Vagina (tissue), 2 donors: ENCODE measurements at places on chromosomes 5 and 9.
A peak's percentile ranks its signal among the peaks of the same experiment; 100 is the strongest.

DNA sequence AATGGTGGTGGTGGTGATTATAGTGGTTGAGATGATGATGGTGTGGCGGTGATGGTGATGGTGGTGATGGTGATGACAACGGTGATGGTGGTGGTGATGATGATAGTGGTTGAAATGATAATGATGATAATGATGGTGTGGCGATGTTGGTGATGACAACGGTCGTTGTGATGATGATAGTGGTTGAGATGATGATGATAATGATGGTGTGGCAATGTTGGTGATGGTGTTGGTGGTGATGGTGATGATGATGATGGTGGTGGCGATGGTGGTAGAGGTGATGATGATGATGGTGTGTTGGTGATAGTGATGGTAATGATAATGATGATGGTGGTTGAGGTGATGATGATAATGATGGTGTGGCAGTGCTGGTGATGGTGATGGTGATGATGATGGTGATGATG is 48.0 kb downstream of the PHF2 start:
- H3K4me1 ChIP-seq, result peaks cover 12% of the 10 kb centered on the region
- no peak overlapping the region for H3K4me3 ChIP-seq
- no peak overlapping the region for H3K27ac ChIP-seq
- no peak for DNase-seq
- no peaks in the 10 kb centered on the region for H3K36me3 ChIP-seq

DNA sequence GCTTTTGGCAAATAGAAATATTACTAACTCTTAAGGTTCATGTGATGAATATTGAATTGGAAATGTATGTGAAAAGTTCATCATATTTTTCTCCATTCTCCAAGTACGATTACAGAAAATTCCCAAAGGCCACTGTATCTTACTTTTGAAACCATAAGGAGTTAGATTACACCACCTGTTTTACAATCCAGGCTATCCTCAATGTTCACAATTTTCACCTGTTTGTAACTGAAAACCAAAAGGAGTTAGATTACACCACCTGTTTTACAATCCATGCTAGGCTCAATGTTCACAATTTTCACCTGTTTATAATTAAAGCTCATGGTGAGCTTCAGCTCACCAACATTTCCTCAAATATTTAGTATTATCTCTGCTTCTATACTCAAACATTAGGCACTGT is 188.0 kb downstream of the HCN1 start:
- H3K36me3 ChIP-seq, result no peaks in the 10 kb centered on the region
- no peak overlapping the region for H3K4me3 ChIP-seq
- no peaks in the 10 kb centered on the region for H3K27me3 ChIP-seq
- no peak overlapping the region for H3K27ac ChIP-seq

- no peak for DNase-seq
- H3K4me3 ChIP-seq, result no peak overlapping the region
- no peaks in the 10 kb centered on the region for H3K36me3 ChIP-seq
- H3K4me1 ChIP-seq, result no peaks in the 10 kb centered on the region
- H3K27me3 ChIP-seq, result no peaks in the 10 kb centered on the region
Measured at GRCh38 chr5:14560091-14560595, 21.4 kb upstream of the OTULINL start.

DNA sequence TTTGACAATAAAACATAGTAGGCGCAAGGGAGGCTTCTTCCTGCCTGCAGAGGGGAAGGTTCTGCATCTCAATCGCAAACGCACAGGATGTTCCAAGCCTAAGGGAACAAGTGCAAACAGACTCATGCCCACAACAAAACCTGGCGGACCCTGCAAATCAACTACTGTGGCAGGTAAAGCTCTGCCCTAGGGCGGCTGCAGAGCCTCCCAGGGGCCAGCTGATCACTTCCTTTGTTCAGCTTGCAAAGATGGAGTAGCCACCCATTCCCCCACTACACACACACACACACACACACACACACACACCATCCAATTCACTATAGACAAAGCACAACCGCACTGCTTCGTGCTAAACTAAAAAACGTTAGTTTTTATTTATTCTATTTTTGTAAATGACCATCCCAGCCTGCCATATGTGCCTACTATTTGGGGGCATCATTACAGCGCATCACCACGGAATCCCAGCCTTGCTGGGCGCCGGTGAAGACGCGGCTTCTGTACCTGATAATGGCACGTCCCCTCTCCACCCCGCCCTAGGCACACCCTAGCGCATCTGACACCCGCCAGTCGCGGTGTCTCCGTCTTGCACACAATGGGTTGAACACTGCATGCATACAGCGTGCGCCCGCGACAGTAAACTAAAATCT is 57.6 kb downstream of the DPYSL3 start:
- no peak for DNase-seq
- H3K4me1 ChIP-seq, result peaks cover 37% of the 10 kb centered on the region
- peak overlapping the region; percentile 91 for H3K27ac ChIP-seq
- no peaks in the 10 kb centered on the region for H3K36me3 ChIP-seq
- no peaks in the 10 kb centered on the region for H3K27me3 ChIP-seq

GRCh38 chr5:141149812-141150211 is at the start of gene PCDHB6:
Gene PCDHB6 (plus strand): TSS chr5:141150057. CDS start chr5:141150258, 201 bp downstream.
- H3K27ac ChIP-seq, result no peak within 1 kb of the TSS
- no peaks in the 10 kb centered on the region for H3K4me1 ChIP-seq
- no peak for DNase-seq
- no peaks in the 10 kb centered on the region for H3K36me3 ChIP-seq
- no peaks in the 10 kb centered on the region for H3K27me3 ChIP-seq

DNA sequence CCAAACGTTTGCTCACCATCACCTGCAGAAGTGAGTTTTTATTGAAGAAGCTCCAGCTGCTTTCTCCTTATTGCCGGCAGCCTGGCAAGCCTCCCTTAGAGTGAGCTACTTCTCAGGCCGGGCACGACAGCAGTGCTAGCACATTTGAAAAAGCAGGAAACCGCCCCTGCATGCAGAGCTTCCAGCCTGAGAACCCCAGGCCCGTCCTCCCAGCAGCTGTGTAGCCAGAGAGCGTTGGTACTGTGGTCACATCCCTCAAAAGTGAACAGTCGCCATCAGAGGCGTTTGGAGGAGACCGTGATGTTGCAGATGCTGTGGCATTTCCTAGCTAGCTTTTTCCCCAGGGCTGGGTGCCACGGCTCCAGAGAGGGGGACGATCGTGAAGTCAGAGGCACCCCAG is 23.5 kb downstream of the SLC25A25 start:
- H3K4me3 ChIP-seq, result peak overlapping the region; percentile 29
- peak overlapping the region; percentile 91 for H3K27ac ChIP-seq
- no peaks in the 10 kb centered on the region for H3K27me3 ChIP-seq
- H3K4me1 ChIP-seq, result peaks cover 74% of the 10 kb centered on the region

DNA sequence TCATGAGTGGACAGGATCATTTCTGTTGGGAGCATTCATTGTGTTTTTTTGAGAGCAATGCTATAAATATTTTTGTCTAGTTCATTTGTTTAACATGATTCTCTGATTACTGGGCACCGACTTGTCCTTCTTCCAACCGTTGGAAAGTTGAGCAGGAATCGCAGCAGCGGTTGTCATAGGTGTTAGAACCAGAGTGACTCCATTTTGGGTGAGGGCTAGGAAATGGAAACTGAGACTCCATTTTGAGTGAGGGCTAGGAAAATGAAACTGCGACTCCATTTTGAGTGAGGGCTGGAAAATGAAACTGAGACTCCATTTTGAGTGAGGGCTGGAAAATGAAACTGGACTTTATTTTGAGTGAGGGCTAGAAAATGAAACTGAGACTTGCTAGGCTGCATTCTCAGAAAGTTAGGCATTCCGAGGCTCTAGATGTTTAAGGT is 100.6 kb downstream of the ICE1 start:
- H3K27ac ChIP-seq, result no peak overlapping the region
- H3K4me3 ChIP-seq, result no peak overlapping the region
- no peak for DNase-seq
- no peaks in the 10 kb centered on the region for H3K27me3 ChIP-seq

DNA sequence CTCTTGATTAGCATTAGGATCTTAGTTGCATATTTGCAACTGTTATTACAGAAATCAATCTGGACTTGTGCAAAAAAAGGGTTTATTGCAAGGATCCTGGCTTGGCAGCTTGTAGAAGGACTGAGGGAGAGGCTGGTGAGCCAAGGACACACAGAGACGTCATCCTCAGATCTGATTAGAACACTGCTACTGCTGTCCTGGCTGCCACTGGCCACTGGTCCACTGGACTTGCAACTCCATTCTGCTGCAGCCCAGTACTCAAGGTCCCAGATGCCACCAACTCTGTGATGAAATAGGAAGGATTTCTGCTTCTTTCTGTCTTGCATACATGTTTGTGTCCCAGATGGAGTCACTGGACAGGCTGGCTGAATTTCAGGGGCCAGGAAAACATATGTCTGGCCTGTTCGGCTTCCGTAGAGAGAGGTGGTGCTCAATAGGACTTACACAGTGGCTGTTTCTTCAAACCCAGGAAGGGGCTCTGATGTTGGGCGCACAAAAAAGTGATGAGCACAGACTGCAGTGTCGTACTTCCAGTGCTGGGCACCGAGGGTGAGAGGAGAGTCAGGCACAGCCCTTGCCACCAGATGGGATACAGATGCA is 68.9 kb upstream of the SH3PXD2B start:
- no peak overlapping the region for H3K27ac ChIP-seq
- no peaks in the 10 kb centered on the region for H3K36me3 ChIP-seq
- no peak overlapping the region for H3K4me3 ChIP-seq
- peak; percentile 56 for DNase-seq
- no peaks in the 10 kb centered on the region for H3K4me1 ChIP-seq
- H3K27me3 ChIP-seq, result no peaks in the 10 kb centered on the region

- H3K4me1 ChIP-seq, result peaks cover 51% of the 10 kb centered on the region
- DNase-seq, result no peak
- H3K27ac ChIP-seq, result peak overlapping the region; percentile 37
- H3K4me3 ChIP-seq, result no peak overlapping the region
Measured at GRCh38 chr5:139413963-139414362, 10.1 kb upstream of the SPATA24 start.

GRCh38 chr5:83672646-83673045 is 48.0 kb downstream of the HAPLN1 start:
- no peak overlapping the region for H3K27ac ChIP-seq
- DNase-seq, result no peak
- H3K27me3 ChIP-seq, result no peaks in the 10 kb centered on the region
- H3K4me3 ChIP-seq, result no peak overlapping the region
- H3K4me1 ChIP-seq, result no peaks in the 10 kb centered on the region

DNA sequence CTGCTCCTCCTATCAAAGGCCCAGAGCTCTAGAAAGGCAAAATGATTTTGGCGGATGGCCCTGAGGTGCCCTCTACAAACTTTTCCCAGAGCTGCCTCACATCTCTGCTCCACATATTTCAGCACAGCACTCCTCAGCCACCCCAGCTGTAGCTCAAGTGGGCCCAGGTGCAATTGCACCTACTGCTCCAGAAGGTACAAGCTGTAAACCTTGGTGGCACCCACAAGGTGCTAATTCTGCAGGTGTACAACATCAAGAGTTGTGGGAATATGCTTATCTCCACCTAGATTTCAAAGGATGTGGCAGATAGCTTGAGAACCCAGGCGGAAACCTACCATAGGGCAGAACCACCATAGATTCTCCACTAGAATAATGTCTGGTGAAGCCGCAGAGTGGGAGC is 432.2 kb downstream of the TMEM232 start:
- no peaks in the 10 kb centered on the region for H3K36me3 ChIP-seq
- DNase-seq, result no peak
- no peaks in the 10 kb centered on the region for H3K27me3 ChIP-seq
- H3K4me3 ChIP-seq, result no peak overlapping the region
- H3K27ac ChIP-seq, result no peak overlapping the region

GRCh38 chr9:81686614-81687520 is 2.5 kb downstream of the TLE1 start:
- peak overlapping the region; percentile 85 for H3K4me3 ChIP-seq
- H3K27ac ChIP-seq, result peak overlapping the region; percentile 87
- no peaks in the 10 kb centered on the region for H3K27me3 ChIP-seq
- peaks cover 57% of the 10 kb centered on the region for H3K4me1 ChIP-seq
- DNase-seq, result peak; percentile 94

GRCh38 chr5:167998148-167998767 is 293.2 kb upstream of the WWC1 start:
- DNase-seq, result no peak
- H3K27me3 ChIP-seq, result no peaks in the 10 kb centered on the region
- H3K27ac ChIP-seq, result no peak overlapping the region
- no peaks in the 10 kb centered on the region for H3K36me3 ChIP-seq
- no peak overlapping the region for H3K4me3 ChIP-seq

DNA sequence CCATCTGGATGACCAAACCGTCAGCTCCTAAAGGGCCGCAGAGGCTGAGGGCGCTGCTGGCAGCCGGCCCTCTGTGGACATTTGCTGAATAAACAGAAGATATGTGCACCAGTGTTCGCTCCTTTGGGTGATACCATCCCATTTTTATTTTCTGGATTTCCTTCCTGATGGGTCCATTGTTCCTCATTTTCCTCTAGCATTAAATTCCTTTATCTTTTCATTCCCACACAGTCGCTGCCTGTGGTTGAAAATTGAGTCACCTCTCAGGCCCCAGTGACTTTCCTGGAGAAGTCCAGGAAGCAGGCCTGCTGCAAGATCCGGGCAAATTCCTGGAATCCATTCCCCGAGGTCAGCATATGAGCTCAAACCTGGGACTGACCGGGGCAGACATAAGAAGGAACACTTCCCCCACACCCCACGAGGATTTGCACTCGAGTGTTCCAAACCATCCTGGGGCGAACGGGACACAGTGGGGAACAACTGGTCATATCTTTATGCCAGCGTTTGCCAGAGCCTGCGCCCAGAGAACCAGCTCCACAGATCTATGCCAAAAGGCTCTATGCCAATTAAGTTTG is 86.7 kb upstream of the PCA3 start:
- H3K27ac ChIP-seq, result no peak overlapping the region
- no peaks in the 10 kb centered on the region for H3K4me1 ChIP-seq
- no peak overlapping the region for H3K4me3 ChIP-seq
- no peak for DNase-seq

DNA sequence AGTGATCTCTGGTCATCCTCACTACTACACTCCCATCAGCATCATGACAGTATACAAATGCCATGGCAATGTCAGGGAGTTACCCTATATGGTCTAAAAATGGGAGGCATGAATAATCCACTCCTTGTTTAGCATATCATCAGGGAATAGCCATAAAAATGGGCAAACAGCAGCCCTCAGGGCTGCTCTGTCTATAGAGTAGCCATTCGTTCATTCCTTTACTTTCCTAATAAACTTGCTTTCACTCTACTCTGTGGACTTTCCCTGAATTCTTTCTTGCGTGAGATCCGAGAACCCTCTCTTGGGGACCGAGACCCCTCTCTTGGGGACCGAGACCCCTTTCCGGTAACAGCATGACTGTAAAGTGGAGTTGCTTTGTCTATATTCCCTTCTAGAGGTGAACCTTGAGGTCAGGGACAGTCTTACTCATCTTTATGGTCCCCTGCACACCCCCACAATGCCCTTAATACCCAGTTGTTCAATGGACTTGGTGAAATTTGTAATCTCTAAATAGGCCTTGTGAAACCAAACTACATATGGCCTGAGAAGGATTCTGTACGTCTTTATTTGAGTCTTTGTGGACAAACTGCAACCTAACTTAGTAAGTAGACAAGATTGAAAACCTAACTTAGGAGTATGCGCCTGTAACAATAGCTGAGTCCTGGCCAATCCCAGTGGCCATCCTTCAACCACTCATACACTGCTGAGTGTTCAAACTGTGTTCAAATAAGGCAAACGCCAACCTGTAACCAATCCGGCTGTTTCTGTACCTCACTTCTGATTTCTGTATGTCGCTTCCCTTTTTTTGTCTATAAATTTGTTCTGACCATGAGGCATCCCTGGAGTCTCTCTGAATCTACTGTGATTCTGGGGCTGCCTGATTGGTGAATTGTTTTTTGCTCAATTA is 32.3 kb upstream of the UBTD2 start:
- H3K27me3 ChIP-seq, result no peaks in the 10 kb centered on the region
- no peak overlapping the region for H3K4me3 ChIP-seq
- H3K4me1 ChIP-seq, result no peaks in the 10 kb centered on the region
- DNase-seq, result no peak
- no peaks in the 10 kb centered on the region for H3K36me3 ChIP-seq
